ENCODE measurements at places on chromosomes 6 and 20. TPM values are rescaled to one million over a fixed set of nuclear protein-coding genes. Genes with fewer than 3 reads are reported as not detected.

DNA sequence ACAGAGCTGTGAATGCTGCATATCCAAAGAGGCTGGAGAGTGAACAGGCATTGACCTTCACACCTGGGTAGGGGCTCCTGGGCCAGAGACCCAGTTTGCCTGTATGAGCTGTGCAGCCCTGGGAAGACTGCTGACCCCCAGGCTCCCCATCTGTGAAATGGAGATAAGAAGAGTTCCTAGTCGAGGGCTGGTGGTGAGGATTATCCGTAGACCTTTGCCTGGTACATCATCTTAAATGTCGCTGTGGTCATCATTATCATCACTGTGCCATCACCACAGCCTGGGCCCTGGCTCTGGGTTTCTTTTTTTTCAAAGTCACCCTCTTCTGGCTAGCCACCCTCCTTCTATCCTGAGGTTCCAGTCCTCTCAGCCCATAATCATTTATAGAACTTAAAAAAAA lies 12.0 kb downstream of the AGPAT4 start:
- DNase-seq = no peak

GRCh38 chr6:165725201-165725600 lies 62.2 kb upstream of the PDE10A start:
- no peak for DNase-seq

- no peak for DNase-seq
These were observed 195.5 kb downstream of the SIM1 start for GRCh38 chr6:100269189-100269588.

- DNase-seq = no peak
These were observed 51.9 kb downstream of the STXBP5 start for GRCh38 chr6:147255948-147256674.

- DNase-seq = peak; percentile 54
These were observed 18.1 kb downstream of the PPP1R3G start for GRCh38 chr6:5103250-5103649.

GRCh38 chr6:132412656-132413498 lies 11.6 kb upstream of the MOXD1 start:
- DNase-seq = no peak

DNA sequence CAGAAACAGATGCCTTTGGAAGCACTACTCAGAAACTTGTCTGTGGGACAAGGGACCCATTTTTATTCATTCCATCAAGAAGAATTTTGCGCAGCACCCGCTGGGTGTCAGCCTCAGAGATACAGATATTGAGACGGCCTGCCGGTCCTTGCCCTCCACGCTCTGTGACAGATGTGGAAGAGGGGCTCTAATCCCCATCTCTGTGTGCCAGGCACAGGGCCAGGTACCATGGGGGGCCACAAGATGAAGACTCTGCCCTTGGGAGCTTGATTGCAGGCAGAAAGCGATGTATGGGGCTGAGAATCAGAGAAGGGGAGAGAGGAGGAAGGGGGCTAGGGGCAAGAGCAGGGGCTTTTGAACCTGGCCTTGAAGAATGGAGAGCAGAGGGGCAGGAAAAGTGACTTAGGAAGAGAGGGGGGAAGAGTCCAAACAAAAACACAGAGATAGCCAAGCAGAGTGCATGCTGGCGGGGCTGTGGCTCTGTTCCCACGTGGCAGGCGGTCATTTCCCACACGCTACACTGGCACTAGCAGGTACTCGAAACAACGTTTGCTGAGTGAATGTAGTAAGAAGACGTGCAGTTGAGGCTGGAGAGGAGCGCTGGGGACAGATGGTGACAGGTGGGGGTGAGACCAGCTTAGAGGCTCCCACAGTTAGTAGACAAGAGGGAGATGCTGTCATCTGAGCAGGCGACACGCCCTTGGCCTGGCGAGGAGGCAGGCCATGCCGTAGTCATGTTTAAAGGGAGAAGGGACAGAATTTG lies 170.3 kb upstream of the SNX9 start:
- DNase-seq = no peak

- DNase-seq = no peak
These were observed 41.9 kb upstream of the TNFRSF21 start for GRCh38 chr6:47351621-47352020.

- no peak for DNase-seq
These were observed 12.7 kb downstream of the BCL2L1 start for GRCh38 chr20:31709939-31710338.

DNA sequence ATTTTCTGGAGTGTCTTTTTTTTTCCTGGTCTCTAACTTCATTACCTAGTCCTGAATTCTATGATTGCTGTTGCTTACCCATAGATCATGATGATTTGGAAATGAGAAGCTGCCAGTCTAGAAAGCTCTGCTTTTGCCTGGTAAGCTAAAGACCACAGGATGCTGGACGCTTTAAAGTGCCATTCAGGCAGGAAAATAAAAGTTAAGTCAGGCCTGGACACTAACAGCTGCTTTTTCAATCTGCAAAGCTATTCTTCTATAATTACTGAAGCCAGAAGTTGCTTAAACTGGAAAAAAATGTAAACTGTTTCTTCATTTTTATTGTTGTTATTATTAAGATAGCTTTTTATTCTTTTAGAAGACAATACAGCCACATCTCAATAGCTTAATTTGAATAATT lies 129.8 kb upstream of the SPACA1 start:
- DNase-seq = no peak

- DNase-seq = peak; percentile 68
These were observed 279.7 kb downstream of the UST start for GRCh38 chr6:149026530-149026942.

GRCh38 chr6:122869437-122870024 lies 80.5 kb downstream of the SMPDL3A start:
- DNase-seq = peak; percentile 17

GRCh38 chr6:96794980-96795379 lies 42.3 kb downstream of the GPR63 start:
- no peak for DNase-seq

HLA-DOA gene
- not detected for total RNA-seq

CLVS2 gene
- total RNA-seq = not detected

FAM209B gene
- total RNA-seq = not detected

TNFRSF21 gene
- total RNA-seq = 0.76 TPM

PDYN gene
- total RNA-seq = not detected

OPN5 gene
- not detected for total RNA-seq

EFCAB8 gene
- total RNA-seq = not detected

CDH22 gene
- not detected for total RNA-seq

All from MG63 (cell line).